ENCODE measurements at places on chromosomes 7 and 10. TPM values are rescaled to one million over a fixed set of nuclear protein-coding genes. Genes with fewer than 3 reads are reported as not detected.

EFCAB10 gene
- not detected for total RNA-seq

SPDYE1 gene
- total RNA-seq = not detected

THNSL1 gene
- total RNA-seq = 3.5 TPM

CALHM1 gene
- not detected for total RNA-seq

SFXN4 gene
- total RNA-seq = 83.4 TPM

IGF2BP3 gene
- 110 TPM for total RNA-seq

MYL7 gene
- total RNA-seq = not detected

PYROXD2 gene
- total RNA-seq = 4.2 TPM

EN2 gene
- total RNA-seq = 0.29 TPM

STEAP1B gene
- 1.1 TPM for total RNA-seq

KEL gene
- total RNA-seq = 0.21 TPM

XRCC2 gene
- total RNA-seq = 6.8 TPM

NEUROD6 gene
- total RNA-seq = not detected

HMX3 gene
- 0.45 TPM for total RNA-seq

CALML5 gene
- total RNA-seq = not detected

ERVW-1 gene
- not detected for total RNA-seq

DKK1 gene
- 31.2 TPM for total RNA-seq

HABP2 gene
- total RNA-seq = not detected

HOXA6 gene
- 0.70 TPM for total RNA-seq

PRLHR gene
- not detected for total RNA-seq

RPEL1 gene
- total RNA-seq = 0.08 TPM

TNRC18 gene
- 33.1 TPM for total RNA-seq

KIFBP gene
- total RNA-seq = 32.0 TPM

POT1 gene
- 28.0 TPM for total RNA-seq

SGPL1 gene
- 29.7 TPM for total RNA-seq

CTAGE4 gene
- total RNA-seq = 0.15 TPM

All from H4 (cell line).